ENCODE measurements at places on chromosomes 7 and 10.

- no peak for DNase-seq
Observed at GRCh38 chr10:48639632-48640031, 34.8 kb upstream of the ARHGAP22 start.

GRCh38 chr10:113056030-113056429 lies 106.0 kb downstream of the TCF7L2 start:
- DNase-seq: no peak

- DNase-seq: no peak
Observed at GRCh38 chr10:97574374-97575126, 2.0 kb downstream of the ANKRD2 start.

- DNase-seq: no peak
Observed at GRCh38 chr10:102962951-102963755, 45.1 kb downstream of the CNNM2 start.

DNA sequence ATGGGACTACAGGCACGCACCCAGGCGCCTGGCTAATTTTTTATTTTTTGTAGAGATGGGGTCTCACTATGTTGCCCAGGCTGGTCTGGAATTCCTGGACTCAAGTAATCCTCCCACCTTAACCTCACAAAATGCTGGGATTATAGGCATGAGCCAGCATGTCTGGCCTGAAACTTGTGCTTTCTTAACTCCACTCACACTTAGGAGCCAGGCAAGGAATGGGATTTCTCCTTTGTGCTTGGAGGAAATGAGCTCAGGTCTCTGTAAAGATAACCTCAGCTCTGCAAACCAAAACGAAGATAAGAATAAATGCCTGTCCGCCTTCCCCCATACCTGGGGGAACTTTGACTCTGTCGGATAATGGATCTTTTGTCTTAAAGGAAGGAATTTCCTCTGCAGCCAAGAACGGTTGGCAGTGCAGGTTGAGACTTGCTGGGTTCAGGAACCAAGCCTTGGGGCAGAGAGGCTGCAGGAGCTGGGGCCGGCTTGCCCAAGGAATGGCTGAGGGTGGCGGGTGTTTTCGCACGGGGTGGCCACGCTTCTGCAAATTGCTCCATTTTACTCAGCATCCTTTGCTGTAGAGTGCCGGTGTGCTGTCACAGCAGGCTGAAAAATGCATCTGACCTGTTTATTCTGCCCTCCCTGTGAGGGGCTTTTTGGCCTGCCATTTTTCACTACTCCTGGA lies 174.2 kb downstream of the KIAA1217 start:
- no peak for DNase-seq

DNA sequence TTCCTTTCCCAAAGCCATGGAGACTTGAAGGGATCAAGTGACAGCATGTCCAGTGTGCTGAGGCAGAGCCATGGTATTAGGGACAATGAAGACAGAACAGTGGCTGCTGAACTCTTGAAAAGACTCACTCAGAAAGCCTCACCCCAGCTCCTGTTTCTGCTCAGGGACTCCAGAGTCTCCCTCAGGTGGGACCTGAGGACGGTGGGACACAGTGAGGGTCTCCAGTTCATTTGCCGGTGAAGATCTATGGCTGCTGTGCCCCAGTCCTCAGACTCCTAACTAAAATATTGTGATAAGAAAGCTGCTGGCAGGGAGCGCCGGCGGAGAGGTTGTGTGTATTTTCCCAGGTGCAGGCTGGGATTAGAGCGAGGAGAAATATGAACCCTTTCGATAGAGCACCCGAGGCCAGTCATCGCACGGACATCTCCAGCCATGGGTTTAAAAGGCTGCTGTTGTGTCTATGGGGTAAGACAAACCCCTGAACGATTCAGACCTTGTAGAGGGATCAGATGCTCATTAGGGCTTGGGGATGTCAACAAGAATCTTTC lies 57.2 kb downstream of the C7orf25 start:
- DNase-seq: no peak

- no peak for DNase-seq
Observed at GRCh38 chr7:139827042-139827441, 2.0 kb upstream of the TBXAS1 start.

Data from stimulated activated CD8-positive, alpha-beta memory T cell treated with anti-CD3 and anti-CD28 coated beads, Interleukin-4, amount 100 ng/mL, for 4 hours (primary cell).